Globus pallidus (tissue), 1 donor: ENCODE measurements at places on chromosomes 13 and 19.

DNA sequence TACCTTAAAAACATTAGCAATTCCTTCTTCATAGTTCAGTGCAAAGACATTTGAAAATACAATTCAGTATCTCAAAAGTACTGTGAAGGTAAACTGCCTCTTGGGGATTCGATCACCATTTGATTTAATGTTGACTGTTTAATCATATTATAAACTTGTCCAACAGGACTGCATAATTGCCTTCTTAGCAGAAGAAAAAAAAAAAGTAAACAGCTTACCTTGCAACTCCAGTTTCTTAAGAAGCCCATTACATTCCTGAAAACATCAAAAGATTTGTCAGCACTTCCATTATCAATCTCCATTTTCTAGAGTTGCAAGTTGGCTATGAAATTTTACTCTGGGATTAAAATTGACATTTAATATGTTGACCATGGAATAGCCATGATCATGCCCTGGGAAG lies 1154.6 kb downstream of the OLFM4 start:
- DNase-seq = no peak

GRCh38 chr13:91347996-91348905 lies 764 bp downstream of the MIR17HG start:
- no peak for DNase-seq

- no peak for DNase-seq
Observed at GRCh38 chr19:29372461-29372860, 153.3 kb upstream of the VSTM2B start.

DNA sequence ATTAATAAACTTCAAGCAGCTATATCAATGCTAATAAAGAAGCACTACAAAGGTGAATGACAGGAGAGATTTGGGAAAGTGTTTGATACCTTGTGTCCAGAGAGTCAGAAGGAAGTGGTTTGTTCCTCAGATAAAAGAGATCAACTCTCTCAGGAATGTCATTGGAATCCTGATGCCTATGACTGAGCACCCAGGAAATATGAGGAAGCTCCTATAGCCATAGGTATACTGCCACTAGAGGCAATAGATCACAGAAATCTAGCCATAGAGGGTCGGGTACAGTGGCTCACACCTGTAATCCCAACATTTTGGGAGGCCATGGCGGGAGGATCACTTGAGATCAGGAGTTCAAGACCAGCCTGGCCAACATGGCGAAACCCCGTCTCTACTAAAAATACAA lies 612.6 kb downstream of the DACH1 start:
- no peak for DNase-seq

DNA sequence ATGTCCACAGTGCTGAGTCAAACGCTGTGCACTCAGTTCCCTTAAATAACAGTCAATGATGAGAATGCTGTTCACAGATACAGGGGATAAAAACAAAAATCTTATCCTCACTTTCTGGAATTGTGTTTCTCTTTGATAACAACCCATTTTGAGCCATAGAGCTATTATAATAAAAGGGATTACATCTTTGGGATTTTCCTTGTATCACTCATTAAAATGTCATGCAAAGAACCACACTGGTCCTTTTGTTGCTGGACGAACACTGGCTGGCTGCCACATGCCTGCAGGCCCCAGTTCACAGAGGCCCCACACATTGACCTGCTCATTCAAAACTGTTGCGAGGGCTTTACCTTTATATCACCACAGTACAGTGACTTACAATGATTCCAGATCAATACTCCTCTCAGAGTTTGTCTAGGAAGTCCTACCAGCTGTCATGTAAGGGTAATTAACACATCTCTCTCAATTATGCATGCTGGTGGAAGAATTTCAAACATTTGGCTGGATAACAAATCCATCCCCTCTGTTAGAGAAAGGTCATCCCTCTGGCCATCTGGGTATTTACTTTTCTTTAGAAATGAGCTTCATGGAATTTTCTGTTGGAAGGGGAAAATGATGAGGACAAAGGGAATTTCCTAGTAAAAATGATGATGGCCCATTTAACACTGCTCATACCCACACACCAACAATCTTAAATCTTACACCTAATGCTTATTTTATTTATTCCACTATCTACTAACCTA lies 85.9 kb downstream of the MBNL2 start:
- DNase-seq = peak; percentile 84

DNA sequence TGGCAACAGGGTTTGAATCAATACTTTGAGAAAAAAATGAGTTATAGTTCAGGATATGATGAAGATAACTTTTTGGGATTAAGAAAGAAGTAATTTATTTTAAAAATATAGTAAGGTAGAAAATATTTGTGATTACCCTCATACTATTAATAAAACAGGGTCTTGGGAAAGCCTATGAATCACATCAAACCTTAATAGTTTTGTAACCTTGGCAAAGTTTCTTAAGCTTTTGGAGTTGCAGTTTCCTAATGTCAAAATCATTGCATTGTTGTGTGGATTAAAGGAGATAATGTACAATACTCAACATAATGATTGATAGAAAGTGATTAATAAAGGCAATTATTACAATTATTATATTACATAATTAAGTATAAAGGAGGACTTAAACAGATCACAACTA lies 149.0 kb downstream of the LMO7 start:
- no peak for DNase-seq

GRCh38 chr19:33234092-33234491 lies 8.4 kb upstream of the SLC7A10 start:
- no peak for DNase-seq

DNA sequence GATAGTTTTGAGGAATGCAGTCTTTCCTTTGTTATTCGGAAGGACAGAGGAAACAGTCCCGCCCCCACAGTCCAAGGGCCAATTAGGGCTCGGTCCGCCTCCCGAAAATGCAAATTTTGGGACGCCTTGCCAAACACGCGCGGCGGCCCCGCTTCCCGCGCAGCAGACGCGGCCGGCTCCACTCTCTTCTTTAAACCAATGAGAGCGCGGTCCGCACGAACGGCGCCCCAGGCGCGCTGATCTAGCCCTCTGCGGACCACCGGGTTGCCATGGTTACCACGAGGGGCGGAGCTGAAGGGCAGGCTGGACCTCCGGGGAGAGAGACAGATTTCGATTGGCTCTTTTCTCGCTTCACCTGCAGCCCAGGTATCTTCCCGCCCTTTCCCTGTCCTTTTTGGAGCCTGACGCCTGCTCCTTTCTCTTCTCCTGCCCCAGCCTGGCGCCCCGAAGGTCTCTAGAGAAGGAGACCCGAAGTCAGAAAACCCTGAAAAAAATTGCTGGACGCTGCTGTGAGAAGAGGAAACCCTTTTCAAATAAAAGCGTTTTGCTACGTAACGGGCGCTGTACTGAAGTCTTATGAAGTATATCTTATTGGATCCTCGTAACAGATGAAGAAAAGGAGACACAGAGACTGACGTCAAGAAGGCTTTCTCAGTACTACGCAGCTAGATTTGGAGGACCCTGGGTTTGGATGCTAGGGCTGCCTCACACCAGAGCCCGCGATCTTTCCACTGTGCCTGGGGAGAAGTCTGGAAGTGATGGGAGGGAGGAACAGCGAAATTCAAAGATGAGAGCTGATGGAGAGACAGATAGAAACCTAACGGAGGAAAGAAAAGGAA lies 2.0 kb downstream of the PTH2 start:
- DNase-seq = no peak

DNA sequence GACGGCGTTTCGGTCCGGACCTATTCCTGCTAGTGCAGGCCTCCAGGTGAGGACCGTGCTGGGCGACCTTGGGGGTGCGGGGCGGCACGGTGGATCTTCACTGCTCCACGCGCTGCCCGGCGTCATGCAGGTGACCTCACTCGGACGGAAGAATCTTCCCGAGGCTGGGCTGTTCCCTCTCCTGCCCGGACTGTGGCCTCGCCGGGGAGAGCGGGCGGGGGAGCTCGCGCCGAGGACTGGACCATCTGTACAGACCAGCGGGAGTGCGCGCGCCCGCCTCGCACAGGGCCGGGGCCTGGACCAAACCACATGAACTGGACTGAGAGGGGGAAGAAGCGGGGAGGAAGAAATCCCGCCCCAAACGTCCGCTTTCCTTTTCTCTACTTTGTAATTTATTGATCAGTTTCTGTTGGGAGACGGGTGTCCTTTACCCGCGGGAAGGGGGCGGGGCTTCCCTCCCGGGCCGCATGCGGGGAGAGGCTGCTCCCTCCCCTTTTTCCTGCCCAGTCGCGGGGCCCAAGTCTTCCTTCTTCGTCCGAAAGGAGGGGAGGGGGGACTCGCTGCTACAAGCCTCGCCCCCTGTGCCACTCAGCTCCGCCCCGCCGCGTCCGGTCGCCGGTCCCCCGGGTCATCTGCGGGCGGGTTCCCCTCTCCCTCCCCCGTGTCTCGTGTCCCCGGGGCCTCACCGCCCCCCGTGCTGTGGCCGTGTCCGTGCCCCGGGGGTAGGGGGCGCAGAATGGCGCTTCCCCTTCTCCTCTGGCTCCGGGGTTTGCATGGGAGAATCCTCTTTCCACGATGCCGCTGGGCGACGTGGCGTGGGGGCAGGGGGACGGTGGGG lies 4.9 kb downstream of the HRC start:
- peak; percentile 79 for DNase-seq

- peak; percentile 24 for DNase-seq
Observed at GRCh38 chr13:43908156-43909126, 28.7 kb downstream of the LACC1 start.

DNA sequence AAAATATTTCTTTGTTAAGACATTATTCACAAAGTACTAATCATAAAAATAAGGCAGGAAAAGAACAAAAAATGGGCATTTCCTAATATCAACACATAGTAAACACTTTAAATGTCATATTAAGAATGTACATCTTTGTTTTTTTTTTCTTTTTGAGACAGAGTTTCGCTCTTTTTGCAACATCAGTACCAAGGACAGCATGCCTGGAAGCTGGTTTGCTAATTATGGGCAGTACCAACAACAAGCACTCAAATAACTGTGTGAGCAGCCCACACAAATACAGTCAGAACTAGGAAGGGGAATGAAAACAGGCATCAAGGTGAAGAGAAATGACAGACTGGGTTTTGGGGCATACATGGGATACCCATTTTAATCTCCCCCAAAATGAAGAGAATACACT lies 788.0 kb upstream of the SLITRK1 start:
- no peak for DNase-seq

GRCh38 chr13:111503376-111503775 lies 182.9 kb downstream of the TEX29 start:
- DNase-seq = no peak

GRCh38 chr19:36101550-36102327 lies 9.2 kb upstream of the OVOL3 start:
- no peak for DNase-seq

DNA sequence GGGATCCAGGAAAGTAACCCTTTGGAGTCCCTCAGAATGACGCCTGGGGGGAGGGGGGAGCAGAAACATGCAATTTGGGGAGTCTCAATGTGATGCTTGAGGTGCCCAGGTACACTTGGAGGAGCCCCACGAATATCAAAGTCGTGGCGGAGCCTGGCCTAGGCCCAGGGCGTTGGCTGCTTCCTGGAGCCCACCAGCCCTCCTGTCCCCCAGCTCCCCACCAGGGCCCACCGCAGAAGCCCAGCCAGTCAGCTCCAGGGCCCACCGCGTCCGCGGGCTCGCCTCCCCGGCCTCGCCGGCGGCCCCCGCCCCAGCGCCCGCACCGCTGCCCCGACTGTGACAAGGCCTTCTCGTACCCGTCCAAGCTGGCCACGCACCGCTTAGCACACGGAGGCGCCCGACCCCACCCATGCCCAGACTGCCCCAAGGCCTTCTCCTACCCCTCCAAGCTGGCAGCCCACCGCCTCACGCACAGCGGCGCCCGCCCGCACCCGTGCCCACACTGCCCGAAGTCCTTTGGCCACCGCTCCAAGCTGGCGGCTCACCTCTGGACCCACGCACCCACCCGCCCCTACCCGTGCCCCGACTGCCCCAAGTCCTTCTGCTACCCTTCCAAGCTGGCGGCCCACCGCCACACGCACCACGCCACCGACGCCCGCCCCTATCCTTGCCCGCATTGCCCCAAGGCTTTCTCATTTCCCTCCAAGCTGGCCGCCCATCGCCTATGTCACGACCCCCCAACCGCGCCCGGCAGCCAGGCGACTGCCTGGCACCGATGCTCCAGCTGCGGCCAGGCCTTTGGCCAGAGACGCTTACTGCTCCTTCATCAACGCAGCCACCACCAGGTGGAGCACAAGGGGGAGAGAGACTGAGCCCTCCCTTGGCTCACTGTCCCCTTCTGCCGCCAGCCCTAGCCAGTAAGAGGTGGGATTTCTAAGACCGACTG lies 2.1 kb downstream of the ZNF575 start:
- peak; percentile 66 for DNase-seq

DNA sequence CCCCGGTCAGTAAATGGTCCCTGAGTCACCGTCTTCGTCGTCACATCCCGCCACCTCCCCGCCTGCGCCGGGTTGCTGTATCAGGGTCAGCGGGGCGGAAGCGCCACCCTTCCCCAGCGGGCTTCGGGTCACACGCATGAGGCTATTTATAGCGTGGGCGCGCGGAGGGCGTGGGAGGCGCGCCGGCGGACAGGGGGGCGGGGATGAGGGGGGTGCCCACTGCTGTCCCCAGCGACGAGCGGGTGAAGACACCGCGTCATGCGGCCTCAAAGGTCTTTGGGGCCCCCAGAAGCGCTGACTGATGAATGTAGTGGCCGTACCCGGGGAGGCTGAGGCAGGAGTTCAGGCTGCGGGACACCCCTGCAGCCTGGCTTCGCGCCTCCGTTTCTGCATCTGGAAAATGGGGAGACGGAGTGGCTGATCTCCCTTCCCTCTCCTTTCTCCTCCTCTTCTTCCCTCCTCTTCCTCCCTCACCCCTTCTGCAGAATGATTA lies 7.9 kb downstream of the UNC13A start:
- no peak for DNase-seq

GRCh38 chr19:35975608-35976214 lies 19.3 kb upstream of the SDHAF1 start:
- DNase-seq = no peak

DNA sequence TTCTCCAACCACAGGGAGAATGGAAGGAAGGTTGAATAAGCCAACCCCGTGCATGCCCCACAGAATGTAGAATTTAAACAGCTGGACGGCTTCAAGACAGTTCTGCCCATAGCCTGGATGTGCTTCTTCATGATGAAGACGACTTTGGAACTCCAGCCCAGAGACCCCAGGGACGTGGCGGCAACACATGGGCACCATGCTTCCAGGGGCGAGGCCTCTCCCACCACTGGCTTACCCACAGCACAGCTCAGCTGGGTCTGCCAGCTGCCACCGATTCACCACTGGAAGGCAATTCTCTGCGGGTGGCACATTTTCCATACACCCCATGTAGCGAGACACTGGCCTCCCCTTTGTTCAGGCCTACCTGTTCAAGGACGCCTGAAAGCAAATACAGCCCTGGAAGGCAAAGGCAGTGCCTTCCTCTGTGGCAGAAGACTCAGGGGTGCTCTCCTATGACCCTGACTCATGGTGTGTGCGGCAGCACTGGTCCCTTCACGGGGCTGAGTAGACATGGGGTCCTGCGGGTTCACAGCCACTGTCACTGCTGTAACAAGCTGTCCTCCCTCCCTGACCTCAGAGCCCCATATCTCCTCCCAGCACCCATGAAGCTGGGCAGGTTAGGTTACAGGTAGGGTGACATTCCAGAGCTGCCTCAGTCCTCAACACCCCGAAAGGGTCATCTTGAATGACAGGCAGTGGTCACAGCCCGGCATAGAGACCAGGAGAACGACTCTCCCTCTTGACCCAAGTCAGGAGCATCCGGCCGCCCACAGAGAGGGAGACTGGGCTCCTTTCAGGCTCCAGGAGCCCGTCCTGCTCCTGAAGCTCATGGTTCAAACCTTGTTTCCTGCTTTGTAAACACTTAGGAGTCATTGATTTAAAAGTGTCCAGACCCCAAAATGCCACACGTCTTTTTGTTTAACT lies 72.7 kb downstream of the SPACA7 start:
- no peak for DNase-seq
